ENCODE measurements at places on chromosomes 3 and 15. TPM values are rescaled to one million over a fixed set of nuclear protein-coding genes. Genes with fewer than 3 reads are reported as not detected.

The SHC4 gene
- total RNA-seq = 6.5 TPM

The PPM1M gene
- total RNA-seq = 18.8 TPM

The SLC27A2 gene
- total RNA-seq = under 0.01 TPM

The LDHAL6B gene
- not detected for total RNA-seq

The SERPINI1 gene
- 2.9 TPM for total RNA-seq

The WDR93 gene
- under 0.01 TPM for total RNA-seq

The GNAT1 gene
- total RNA-seq = not detected

The ASB14 gene
- not detected for total RNA-seq

The ALS2CL gene
- 3.7 TPM for total RNA-seq

All from regular cardiac myocyte (primary cell).